ENCODE measurements at places on chromosomes 2 and 18.

- no peak overlapping the region for H3K27ac ChIP-seq
- H3K4me3 ChIP-seq = no peak overlapping the region
- no peaks in the 10 kb centered on the region for H3K36me3 ChIP-seq
- no peak for DNase-seq
- no peaks in the 10 kb centered on the region for H3K27me3 ChIP-seq
Measured at GRCh38 chr2:45681675-45682074, 30.2 kb downstream of the PRKCE start.

DNA sequence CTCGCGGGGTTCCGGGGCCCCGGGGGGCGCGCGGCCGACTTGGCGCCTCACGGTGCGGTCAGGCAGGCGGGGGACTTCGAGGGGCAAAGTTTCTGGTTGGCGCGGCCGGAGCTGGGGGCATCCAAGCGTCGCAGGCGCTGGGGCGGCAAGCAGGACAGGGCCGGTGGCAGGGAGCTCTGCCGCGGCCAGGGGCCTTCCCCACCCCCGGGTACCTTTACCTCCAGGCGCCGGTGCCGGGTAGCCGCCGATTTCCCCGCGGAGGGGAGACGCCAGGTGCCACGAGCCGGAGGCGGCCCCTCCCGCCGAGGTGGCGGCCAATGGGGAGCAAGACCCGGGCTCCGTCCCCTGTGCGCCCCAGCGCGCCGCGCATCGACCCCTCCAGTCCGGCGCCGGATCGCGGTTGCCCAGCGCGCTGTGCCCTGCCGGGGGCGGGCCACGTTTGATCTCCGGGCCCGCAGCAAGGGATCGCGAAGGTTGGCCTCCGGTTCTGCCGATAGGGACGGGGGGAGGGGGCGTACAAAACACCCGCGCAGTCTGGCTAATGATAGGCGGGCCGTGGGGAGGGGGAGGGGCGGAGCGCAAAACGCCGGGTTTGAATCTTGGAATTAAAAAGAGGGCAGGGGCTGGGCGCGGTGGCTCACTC, at the start of gene ST8SIA5:
Gene ST8SIA5, minus strand, starts transcription at position 495 of the 643 bp plus-strand sequence. CDS start 545 bp downstream, outside the sequence.
- DNase-seq = no peak
- peaks cover 24% of the 10 kb centered on the region for H3K4me1 ChIP-seq
- H3K27ac ChIP-seq = no peak within 1 kb of the TSS
- peak within 1 kb of the TSS; percentile 68 for H3K4me3 ChIP-seq

GRCh38 chr2:14257801-14258507, 374.6 kb upstream of the LRATD1 start:
- no peak overlapping the region for H3K4me3 ChIP-seq
- no peak overlapping the region for H3K27ac ChIP-seq
- DNase-seq = no peak
- no peaks in the 10 kb centered on the region for H3K27me3 ChIP-seq
- H3K36me3 ChIP-seq = no peaks in the 10 kb centered on the region

GRCh38 chr2:138997856-138998517, 217.8 kb upstream of the NXPH2 start:
- H3K27ac ChIP-seq = no peak overlapping the region
- no peaks in the 10 kb centered on the region for H3K4me1 ChIP-seq
- DNase-seq = no peak
- no peaks in the 10 kb centered on the region for H3K36me3 ChIP-seq
- H3K4me3 ChIP-seq = no peak overlapping the region

GRCh38 chr2:241818943-241819270, 9.9 kb downstream of the NEU4 start:
- H3K4me1 ChIP-seq = peaks cover 7% of the 10 kb centered on the region
- H3K4me3 ChIP-seq = no peak overlapping the region
- H3K27me3 ChIP-seq = peaks cover 4% of the 10 kb centered on the region
- H3K27ac ChIP-seq = no peak overlapping the region
- H3K36me3 ChIP-seq = no peaks in the 10 kb centered on the region
